Pericardium fibroblast (primary cell): ENCODE measurements at places on chromosomes 16 and 17. TPM values are rescaled to one million over a fixed set of nuclear protein-coding genes. Genes with fewer than 3 reads are reported as not detected.

Gene KRT28
- not detected in 2 replicates for total RNA-seq

Gene KRTAP3-1
- not detected in 2 replicates for total RNA-seq

Gene TNP2
- total RNA-seq: not detected in 2 replicates

Gene KCTD2
- total RNA-seq: 13.0 and 20.0 TPM in 2 replicates

Gene ADAD2
- total RNA-seq: not detected in 2 replicates

Gene CFAP119
- total RNA-seq: 0.60 and 5.8 TPM in 2 replicates

Gene UMOD
- total RNA-seq: not detected in 2 replicates

Gene KRT33B
- total RNA-seq: not detected in 2 replicates

Gene TEKT1
- not detected in 2 replicates for total RNA-seq

Gene BCL7C
- 65.5 and 67.8 TPM in 2 replicates for total RNA-seq

Gene PDILT
- not detected in 2 replicates for total RNA-seq

Gene KRT31
- total RNA-seq: not detected in 2 replicates

Gene FBXW10
- total RNA-seq: not detected in 2 replicates
